ENCODE measurements at places on chromosomes 2 and 18.

- DNase-seq, result no peak
Observed at GRCh38 chr2:16511041-16511440, 154.6 kb downstream of the CYRIA start.

- DNase-seq, result no peak
Observed at GRCh38 chr2:187934692-187935091, 357.0 kb upstream of the GULP1 start.

DNA sequence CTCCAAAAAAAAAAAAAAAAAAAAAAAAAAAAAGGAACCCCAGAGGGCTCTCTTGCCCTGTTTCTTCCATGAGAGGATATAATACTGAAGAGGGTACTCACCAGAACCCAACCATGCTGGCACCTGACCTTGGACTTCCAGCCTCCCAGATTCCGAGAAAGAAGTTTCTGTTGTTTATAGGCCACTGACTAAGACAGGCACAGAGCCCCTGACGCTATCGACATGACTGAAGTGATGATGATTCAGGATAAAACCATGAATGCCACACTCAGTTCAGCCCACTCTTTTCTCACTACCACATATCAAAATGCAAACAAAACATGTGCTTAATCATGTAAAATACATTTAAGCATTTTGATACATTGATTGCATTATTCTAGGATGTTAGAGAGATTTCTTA lies 66.1 kb upstream of the CDCA7 start:
- no peak for DNase-seq

DNA sequence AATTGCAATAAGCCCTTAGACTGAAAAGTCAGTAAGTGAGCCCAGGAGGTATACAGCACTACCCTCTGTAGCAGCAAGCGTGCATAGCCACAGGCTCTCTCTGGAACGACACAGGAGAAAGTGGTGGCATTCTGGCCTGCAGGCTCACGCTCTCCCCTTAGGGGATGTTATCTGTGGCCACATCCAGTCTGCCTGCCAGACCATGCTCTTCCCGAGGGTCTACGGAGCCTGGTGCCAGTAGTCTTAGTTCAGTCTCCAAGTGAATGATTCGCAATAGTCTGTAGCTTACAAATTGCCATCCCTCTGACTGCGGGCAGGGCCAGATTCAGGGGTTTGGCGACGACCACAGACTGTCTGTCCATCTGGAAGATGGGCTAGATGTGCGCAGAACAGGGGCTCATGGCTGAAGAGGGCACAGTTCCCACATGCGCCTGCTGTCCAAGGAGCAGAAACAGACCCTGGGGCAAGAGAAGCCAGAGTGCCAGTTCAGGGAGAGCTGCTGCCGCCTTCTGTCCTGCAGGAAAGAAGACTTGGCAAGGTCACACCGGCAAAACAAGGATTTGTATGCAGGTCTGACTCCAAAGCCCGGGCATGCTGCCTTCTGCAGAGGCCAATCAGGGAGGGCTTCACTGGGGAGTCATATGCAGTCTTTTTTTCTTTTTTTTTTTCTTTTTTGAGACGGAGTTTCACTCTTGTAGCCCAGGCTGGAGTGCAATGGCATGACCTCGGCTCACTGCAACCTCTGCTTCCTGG lies 3.5 kb upstream of the KLF11 start:
- no peak for DNase-seq
